Fibroblast of pulmonary artery (primary cell): ENCODE measurements at places on chromosomes 6 and 20.

DNA sequence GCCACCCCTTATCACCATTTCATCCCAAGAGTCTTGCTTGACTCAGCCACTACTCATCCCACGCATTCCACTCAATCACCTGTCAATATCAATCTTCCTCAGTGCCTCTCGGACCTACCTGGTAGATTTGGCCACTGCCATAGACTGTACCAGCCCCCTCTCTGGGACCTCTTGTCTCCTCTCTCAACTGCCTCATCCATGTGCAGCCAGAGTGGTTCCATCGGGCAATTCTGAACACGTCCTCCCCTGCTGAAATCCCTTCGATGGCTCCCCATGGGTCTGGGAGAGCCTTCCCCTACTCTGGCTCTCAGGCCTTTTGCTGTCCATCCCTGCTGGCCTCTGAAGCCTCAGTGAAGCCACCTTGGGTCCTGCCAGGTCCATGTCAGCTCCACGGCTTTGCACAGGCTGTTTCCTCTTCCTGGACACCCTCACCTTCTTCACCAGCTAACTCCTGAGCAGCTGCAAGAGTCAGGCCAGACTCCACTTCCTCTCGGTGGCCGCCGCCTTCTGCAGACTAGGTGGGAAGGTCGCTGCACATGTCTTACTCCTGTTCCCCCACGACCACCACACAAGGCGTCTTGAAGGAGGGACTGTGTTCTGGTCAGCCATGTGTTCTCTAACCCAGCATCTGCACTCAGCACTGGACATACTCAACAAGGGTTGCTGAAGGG is 120.4 kb downstream of the TOX2 start:
- DNase-seq: no peak

GRCh38 chr20:25036331-25036936 is 21.5 kb downstream of the ACSS1 start:
- DNase-seq: no peak

DNA sequence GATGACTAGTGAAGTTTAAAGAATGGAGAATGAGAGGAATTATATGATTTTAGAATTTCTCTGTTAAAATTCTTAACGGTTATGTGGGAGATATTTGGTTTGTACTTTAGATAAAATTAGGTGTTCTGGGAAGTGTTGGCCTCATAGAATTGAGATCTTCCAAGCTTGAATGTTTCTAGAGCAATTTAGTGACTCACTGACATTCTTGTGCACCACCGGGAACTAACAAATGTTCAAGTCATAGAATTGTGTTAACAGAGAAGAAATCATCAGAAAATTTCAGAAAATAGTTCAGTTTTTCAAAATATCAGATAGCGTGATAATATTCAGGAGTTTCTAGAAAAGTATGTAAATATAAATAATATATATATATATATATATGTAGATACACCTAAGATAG is 67.9 kb upstream of the BMP5 start:
- peak; percentile 40 for DNase-seq

GRCh38 chr6:168428052-168428826 is 12.7 kb upstream of the SMOC2 start:
- DNase-seq: no peak

- DNase-seq: peak; percentile 86
These were observed 12.8 kb upstream of the SASH1 start for GRCh38 chr6:148329596-148330381.

GRCh38 chr6:14442242-14442641 is 324.7 kb downstream of the CD83 start:
- DNase-seq: no peak

GRCh38 chr6:45741437-45742171 is 274.1 kb downstream of the CLIC5 start:
- DNase-seq: peak; percentile 22

DNA sequence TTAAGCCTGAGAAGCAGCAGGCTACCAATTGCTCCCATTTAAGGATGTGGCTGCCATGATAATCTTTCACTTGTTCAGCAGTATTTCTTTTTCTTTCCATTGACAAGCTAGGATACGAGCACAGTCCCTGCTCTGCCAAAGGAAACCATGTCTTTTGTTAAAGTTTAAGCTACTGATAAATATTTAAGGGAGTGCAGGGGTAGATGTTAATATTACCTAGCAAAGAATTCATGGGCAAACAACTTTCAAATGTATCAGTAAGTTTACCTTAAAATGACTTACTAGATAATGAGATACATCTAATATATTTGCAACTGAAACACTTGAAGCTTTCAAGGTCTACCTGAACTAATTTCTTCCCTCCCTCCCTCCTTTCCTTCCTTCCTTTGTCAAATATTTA is 77.3 kb downstream of the OPN5 start:
- DNase-seq: no peak

DNA sequence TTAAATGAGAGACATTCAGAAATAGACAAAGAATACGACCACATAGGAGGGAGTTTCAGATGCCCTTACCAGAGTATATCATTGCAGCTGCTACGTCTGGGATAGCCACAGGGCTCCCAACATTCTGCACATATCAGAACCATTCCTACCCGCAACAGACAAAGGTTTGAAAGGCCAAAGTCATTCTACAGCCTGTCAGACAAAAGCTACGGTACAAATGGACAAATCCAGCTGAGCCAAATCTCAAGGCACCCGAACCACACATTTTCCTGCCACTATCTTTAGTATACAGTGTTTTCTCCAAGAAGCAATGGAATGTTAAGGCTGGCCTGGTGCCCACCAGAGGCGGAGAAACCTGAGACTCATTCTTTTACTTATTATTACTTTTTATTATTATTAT is 30.5 kb upstream of the LYRM2 start:
- peak; percentile 34 for DNase-seq

DNA sequence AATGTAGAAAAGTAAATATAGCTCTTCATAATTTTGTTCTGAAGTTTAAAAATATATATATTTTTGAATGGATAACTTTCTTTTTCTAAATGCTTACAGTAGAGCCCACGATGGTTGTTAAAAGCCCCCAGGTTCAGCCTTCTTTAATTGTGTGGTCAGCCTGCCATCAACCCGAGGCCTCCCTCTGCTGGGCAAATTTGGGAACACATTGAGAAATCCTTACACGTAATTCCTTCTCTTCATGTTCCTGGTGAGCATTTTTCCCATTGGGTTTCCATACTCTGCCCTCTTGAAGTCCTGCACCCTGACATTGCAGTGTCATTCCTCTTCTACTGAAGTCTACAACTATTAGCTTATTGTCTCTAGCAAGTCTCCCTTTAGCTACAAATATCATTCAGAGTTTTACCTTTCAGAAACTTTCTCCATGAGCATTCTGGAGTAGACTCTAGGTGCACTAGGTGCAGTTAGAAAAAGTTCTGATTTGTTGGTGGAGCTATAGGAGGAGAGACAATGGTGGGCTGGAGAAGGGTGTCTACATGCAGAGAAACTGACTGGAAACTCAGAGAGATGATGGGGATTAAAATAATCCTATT is 40.6 kb downstream of the TRIM38 start:
- DNase-seq: peak; percentile 71

GRCh38 chr6:9225441-9225871 is 790.1 kb upstream of the SLC35B3 start:
- DNase-seq: peak; percentile 57

GRCh38 chr6:1872649-1873131 is 263.0 kb downstream of the FOXC1 start:
- DNase-seq: peak; percentile 82

DNA sequence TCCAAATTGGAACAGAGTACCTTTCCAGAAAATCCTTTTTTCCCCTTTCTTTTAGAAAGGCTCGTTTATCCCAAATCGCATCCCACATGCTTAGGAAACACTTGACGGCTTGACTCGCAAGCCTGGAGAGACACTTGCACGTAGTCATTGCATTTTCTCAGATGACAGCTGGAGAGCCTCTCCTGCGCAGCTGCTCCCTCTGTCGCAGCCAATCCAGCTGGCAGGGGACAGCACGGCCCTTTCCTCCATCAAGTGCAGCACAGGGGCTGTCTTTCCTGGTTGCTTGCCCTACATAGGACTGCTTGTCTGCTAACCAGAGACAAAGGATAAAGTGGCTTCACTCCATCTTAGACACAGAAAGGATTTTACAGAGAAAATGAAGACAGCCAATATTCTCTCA is 77.6 kb upstream of the RGS17 start:
- no peak for DNase-seq

DNA sequence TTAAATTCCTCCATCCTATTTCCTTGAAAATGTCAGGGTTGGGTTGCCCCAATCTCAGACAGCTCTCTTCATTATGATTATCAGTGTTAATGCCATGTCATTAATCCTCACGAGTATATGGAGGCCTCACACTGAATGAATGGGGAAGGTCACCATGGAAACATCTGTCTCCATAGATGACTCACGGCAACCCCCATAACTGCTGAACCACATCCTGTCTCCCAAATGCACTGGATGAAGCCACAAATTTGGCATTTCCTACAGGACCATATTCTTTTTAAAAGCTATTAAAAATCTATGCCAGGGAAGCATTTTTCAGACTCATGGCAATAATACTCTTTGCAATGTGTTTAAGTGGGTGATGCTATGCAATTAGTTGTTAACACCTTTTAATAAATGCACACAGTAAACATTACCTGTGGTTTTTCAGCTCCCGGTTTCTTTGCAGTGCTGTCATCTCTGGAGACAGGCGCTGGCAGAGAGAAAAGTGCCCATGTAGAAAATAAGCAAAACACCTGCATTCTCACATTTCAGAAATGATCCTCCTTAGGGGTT is 80.1 kb upstream of the PTPRK start:
- DNase-seq: peak; percentile 91

DNA sequence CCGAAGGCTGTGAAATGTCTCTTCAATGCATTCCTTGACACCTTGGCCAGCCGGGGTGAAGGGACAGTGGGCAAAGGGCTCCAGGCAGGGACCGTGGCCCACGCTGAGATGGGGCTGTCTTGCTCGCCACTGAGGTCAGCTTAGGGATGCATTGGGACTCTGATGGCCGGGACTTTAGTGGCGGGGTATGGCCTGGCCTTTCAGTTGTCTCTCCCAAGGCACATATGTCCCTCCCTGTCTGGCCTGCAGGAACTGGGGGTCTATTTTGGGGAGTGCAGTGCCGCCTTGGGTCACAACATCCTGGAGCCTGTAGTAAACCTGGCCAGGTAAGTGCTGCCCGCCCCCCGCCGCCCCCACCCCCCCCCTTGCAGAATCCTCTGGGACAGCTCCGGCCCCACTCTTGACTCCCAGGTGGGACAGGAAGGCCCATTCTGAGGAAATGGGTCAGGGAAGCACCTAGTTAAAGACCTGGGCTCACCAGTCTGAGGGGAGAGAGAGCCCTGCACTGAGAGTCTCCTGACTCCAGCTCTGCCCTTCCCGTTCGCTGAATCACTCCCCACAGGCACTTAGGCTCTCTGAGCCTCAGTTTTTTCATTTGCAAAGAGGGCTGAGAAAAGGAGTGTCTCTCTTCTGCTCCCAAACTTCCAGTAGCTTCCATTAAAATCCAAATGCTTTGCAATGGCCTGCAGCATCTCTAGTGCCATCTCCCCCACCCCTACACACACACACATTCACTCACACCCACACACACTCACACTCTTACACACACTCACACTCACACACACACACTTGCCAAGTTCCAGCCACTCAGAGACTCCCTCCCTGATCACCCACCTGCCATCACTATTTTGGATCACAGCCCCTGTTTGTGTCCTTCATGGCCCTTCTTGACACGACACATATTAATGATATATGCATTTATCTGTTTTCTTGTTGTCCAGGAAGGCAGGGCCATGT is 33.1 kb downstream of the RAB44 start:
- no peak for DNase-seq

- DNase-seq: no peak
These were observed 43.1 kb upstream of the SNX9 start for GRCh38 chr6:157779705-157780604.

- no peak for DNase-seq
These were observed 13.6 kb downstream of the GSTA2 start for GRCh38 chr6:52749556-52750152.

DNA sequence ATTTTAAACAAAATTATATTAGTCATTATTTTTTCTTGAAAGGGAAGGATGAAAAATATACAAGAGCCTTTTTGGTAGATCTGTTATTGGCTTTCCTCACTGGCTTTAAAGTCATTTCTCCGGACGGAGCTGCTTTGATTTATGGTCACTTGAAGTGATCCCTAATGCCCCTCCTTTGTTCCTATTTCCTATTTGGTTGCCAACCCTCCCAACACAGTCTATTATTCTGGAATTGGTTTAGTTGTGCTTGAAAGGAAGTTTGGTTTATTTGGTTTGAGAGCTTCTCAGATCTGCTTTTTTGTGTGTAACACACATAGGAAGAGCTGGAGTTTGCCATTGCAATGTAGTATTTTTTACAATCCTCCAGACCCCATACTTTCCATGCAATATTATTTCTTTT is 347.9 kb downstream of the RFPL4B start:
- no peak for DNase-seq

DNA sequence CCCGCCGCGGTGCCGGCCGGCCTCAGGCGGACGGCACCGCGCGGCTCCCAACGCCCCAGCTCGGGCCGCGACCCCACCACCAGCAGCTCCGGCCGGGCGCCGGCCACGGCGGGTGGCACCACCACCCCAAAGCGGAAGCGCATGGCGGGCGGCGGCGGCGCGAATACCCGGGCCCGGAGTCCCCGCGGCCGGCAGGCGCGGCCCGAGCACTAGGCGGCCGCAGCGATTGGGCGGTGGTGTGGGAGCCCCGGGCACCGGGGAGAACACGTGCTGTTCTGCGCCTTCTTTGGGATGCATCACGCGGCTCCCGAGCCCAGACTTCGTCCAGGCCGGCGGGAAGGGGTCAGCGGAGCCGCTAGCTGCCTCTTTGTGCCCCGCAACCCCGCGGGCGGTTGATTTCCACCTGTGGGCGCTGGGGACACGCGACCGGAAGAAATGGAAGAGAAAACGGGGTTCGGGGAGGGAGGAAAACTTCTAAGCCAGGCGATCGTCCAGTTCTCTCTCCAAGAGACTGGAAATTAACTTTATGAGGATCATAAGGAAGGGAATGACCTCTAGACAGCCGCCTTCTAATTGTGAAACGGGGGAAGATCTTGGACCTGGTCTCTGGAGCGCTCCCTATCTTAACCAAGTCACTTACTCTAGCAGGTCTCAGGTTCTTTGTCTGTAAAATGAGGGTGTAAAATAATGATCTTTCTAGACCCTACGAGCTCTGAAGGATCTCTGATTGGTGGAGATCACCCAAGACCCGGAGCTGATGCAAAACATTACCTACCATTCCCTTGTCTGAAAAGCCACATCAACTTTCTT is at the start of gene EPM2A:
TSS of gene EPM2A (minus strand) at position 165 of the 810 bp plus-strand sequence. CDS start at position 143, 22 bp downstream.
- peak; percentile 79 for DNase-seq

GRCh38 chr6:161301338-161301737 is 27.5 kb upstream of the AGPAT4 start:
- peak; percentile 87 for DNase-seq

- DNase-seq: no peak
These were observed 24.4 kb downstream of the PREX1 start for GRCh38 chr20:48803176-48804053.

DNA sequence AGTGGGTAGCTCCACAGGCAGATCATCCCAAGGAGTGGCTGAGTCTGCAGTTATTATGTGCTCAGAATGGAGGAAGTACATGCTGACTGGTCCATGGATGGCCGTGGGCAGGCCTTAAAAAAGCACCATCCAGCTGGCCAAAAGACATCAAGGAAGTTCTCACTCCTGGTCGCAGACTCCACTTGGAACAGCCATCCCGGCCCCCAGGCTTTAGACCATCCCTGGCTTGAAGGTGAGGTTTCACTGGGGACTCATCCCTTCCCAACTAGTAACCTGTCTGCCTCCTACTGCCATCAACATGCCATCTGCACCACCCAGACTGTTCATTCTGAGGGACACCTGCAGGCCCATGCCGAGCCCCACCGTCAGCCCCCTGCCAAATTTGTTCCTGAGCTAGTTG is 36.1 kb upstream of the OPRM1 start:
- DNase-seq: no peak
